Regular cardiac myocyte (primary cell): ENCODE measurements at places on chromosomes 7 and 10. TPM values are rescaled to one million over a fixed set of nuclear protein-coding genes. Genes with fewer than 3 reads are reported as not detected.

The FAM25A gene
- total RNA-seq: not detected in 2 replicates

The SSC4D gene
- total RNA-seq: 0.77 and 1.4 TPM in 2 replicates

The SEC61A2 gene
- 10.2 and 10.4 TPM in 2 replicates for total RNA-seq

The CCDC172 gene
- total RNA-seq: not detected in 2 replicates

The EGFR gene
- 44.5 and 47.2 TPM in 2 replicates for total RNA-seq

The MMP21 gene
- total RNA-seq: 0.28 TPM in 1 of 2 replicates, not detected in the other

The FZD8 gene
- 19.7 and 28.0 TPM in 2 replicates for total RNA-seq

The TFR2 gene
- 0.77 and 2.3 TPM in 2 replicates for total RNA-seq

The CFAP46 gene
- under 0.01 and 0.19 TPM in 2 replicates for total RNA-seq

The INA gene
- total RNA-seq: 1.1 and 1.2 TPM in 2 replicates

The VWDE gene
- total RNA-seq: 0.19 TPM in 1 of 2 replicates, not detected in the other

The PPP1R3C gene
- total RNA-seq: 59.6 and 181 TPM in 2 replicates

The SLC18A3 gene
- total RNA-seq: under 0.01 TPM in 1 of 2 replicates, not detected in the other

The KCNMA1 gene
- 15.5 and 20.7 TPM in 2 replicates for total RNA-seq

The ABCB4 gene
- under 0.01 and 0.28 TPM in 2 replicates for total RNA-seq

The IL15RA gene
- total RNA-seq: 1.7 and 3.7 TPM in 2 replicates

The UROS gene
- 57.8 and 71.7 TPM in 2 replicates for total RNA-seq

The WNT8B gene
- total RNA-seq: not detected in 2 replicates

The ITIH5 gene
- total RNA-seq: 0.19 and 1.4 TPM in 2 replicates
